ENCODE measurements at places on chromosomes 7 and 10.

DNA sequence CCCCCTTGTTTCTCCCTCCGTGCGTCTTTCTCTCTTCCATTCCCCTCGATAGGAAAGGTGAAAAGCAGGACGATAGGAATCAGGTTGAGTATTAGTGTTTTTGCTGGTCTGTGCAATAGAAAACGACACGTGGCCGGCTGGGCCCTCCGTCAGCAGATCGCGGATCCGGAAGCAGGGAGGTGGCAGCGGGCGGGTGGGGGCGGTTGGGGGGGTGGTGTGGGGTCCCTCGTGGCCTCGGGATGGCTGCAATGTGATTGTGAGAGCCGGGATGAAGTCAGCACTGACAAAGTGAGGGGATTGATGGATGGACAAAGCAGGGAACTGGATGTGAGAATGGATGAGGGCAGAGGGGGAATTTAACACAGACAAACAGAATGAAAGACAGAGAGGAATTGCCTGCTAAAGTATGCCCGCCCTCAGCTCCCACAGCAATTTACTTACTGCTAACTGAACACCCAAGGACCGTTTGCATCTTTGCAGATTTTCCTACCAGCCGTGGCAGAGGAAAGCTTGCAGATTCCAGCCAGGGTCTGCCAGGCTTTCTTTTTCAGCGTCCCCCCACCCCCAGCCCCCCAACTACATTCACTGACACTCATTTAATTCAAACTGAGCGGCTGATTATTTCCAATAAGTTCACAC, 280.9 kb downstream of the LRMDA start:
- DNase-seq = peak; percentile 70

DNA sequence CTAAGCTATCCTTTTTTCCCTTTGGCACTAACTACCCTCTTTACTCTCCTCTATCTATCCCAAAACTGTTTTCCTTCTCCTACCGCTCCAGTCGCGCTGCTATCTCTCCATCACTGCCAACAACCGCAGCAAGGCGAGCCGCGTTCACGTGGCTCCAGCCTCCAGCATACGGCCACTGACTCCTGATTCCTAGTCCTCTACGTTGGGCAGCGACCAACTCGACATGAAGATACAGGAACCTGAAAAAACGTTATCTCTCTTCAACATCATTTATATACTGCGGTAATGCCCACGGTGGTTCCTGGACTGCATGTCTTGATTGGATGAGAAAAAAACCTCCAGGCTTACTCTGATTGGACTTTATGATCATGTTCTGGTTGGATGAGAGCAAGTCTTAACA, 129.5 kb downstream of the ZNF716 start:
- no peak for DNase-seq

DNA sequence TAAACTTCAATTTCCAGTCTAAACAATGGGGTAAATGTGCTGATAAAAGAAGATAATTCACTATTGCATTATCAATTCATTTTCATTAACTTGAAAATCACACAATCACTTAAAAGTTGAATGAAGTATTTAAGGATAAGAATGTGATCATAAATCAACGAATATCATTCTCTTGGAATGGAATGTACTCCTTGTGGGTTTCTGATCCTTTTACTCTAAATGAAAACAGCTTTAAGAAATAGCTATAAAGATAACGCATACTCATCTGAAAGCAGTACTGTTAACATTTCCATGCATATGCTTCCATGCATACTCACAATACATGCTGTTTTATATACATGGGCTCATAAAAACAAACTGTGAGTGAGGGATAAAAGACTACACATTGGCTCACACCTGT, 108.8 kb downstream of the ATE1 start:
- DNase-seq = no peak

DNA sequence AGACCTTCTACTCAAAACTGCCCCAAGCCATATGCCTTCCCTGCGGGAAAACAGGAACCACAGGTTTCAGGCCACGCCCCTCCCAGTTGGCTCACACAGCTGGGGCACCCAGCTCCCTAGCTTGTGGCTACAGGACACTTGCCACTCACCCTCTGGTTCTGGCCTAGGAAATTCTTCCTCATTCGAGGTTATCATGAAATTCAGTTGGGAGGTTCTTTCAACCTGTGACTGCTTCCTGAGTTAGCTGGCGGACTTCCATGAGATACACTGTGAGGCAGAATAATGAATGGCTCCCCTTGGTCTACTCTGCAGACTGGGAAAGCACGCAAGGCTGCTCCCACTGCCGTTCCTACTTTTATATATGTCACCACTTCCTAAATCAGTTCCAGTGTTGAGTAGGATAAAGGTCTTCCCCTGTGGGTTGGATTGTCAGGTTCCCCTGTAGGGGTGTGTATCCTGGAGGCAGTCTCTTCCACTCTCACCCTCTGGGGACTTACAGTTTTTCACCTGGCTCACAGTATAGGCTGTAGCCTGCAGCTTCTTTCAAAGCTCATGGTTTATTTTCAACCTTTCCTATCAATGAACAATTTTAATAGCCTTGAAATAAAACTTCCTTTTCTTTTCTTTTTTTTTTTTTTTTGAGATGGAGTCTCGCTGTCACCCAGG, 37.0 kb downstream of the GPR22 start:
- no peak for DNase-seq

DNA sequence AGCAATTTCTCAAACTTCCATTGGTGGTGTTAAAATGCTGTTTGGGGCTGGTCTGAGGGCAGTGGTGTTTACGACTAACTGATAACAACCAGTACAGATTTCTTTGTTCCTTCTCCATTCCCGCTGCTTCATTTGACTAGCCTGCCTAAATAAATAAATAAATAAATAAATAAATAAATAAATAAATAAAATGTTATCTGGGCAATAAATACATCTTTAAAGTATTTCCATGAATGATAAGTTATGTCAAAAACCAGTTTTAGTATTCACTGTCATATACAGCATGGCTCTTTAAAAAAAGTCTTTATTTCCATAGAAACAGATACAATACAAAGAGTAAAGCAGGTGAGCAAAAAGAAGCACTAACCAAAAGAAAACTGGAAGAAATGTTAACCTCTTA, 81.3 kb downstream of the ATE1 start:
- no peak for DNase-seq

All from eye (tissue), 1 donor.